ENCODE measurements at places on chromosomes 1 and 21. TPM values are rescaled to one million over a fixed set of nuclear protein-coding genes. Genes with fewer than 3 reads are reported as not detected.

Gene SIPA1L2
- total RNA-seq, result 102 TPM

Gene PRDM16
- not detected for total RNA-seq

Gene SERPINC1
- total RNA-seq, result 1.1 TPM

Gene CR1L
- total RNA-seq, result not detected

Gene RNU1-1
- under 0.01 TPM for total RNA-seq

Gene WNT4
- 3.0 TPM for total RNA-seq

Gene C1orf226
- total RNA-seq, result 13.1 TPM

Gene CRP
- total RNA-seq, result not detected

Gene TINAGL1
- total RNA-seq, result 259 TPM

Gene DTL
- total RNA-seq, result not detected

Gene OR2L3
- total RNA-seq, result not detected

Gene F13B
- total RNA-seq, result not detected

Gene MATN1
- not detected for total RNA-seq

Gene CLDN17
- total RNA-seq, result not detected

All from transverse colon (tissue), 4 donors.